ENCODE measurements at places on chromosomes 4 and X. TPM values are rescaled to one million over a fixed set of nuclear protein-coding genes. Genes with fewer than 3 reads are reported as not detected.

The MAB21L2 gene
- total RNA-seq = not detected

The SLC38A5 gene
- total RNA-seq = 91.9 TPM

The GAGE13 gene
- total RNA-seq = not detected

The FAM47E gene
- total RNA-seq = 8.3 TPM

The SPANXN1 gene
- total RNA-seq = not detected

The MTMR8 gene
- 1.7 TPM for total RNA-seq

The USP17L21 gene
- not detected for total RNA-seq

The VCX3B gene
- not detected for total RNA-seq

The MAOB gene
- total RNA-seq = 3.1 TPM

The RIPPLY1 gene
- total RNA-seq = not detected

All from pancreas (tissue), 10 donors.